ENCODE measurements at places on chromosomes 6 and 20. TPM values are rescaled to one million over a fixed set of nuclear protein-coding genes. Genes with fewer than 3 reads are reported as not detected.

DNA sequence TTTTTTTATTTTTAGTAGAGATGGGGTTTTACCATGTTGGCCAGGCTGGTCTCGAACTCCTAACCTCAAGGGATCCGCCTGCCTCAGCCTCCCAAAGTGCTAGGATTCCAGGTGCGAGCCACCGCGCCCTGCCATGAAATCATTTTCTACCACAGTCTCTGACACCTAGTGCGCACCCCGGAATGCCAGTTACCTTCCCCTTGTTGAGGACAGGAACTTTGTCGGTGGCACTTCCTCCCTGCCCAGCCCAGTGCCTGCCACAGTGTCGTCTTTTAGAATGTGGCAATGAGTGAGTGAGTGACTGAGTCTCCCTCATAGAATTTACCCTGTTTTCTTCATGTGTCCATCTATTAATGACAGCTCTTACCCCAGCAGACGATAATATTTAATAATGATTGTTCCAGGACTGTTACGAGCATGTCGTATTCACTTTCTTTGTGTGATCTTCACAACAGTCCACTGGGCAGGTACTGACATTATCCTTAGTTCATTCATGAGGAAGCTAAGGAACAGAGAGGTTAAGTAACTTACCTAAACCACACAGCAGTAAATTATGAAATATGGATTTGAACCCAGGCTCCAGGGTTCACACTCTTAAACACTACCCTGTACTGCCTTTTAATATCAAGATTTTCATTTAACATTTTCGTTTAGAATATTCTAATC lies 1.8 kb downstream of the OSBPL2 start:
- no peak for DNase-seq

FRK gene
- total RNA-seq: 2.5 TPM

- no peak for DNase-seq
Measured at GRCh38 chr20:25984933-25985332, 288.3 kb upstream of the ZNF337 start.

DNA sequence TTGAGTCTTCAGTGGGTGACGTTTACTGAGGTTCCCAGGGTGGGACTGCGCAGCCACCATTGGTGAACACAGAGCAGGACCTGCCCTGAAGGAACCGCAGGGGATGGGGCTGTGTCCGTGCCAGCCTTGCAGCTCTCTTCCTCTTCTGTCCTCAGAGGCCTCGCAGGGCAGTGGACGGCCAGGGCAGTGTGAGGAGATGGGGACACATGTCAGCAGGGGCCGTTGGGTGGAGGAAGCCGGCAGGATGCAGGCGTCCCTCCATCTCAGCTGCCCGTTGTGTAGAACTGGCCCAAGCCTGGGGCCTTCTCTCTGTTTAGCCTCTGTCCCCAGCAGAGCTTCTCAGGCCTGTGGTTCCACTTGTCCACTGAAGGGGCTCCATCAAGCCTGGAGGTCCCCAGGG lies 53.6 kb upstream of the SMOC2 start:
- no peak for DNase-seq

DNA sequence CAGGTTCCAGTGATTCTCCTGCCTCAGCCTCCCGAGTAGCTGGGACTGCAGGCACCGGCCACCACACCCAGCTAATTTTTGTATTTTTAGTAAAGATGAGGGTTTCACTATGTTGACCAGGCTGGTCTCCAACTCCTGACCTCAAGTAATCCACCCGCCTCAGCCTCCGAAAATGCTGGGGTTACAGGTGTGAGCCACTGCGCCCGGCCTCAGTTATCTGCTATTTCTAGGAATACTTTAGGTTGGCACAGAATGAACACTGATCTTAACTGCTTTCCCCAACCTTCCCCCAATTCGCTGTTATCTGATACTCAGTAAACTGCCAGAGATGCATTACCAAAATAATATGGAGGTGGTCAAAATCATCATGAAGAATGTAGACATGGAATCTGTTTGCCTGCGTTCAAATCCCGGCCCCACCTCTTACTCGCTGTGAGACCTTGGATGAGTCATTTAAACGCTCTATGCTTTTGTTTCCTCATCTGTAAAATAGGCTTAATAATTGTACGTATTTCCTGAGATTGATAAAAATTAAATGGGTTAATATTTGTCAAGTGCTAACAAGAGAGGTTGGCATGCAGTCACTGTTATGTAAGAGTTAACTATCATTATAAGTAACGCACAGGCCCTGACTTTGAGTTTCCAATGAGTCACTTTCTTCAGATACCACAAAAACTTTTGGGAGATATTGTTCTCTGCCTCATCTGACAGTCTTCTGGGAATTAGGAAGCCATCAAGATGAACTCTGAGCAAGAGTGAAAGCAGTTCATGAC lies 44.5 kb upstream of the NCOA3 start:
- peak; percentile 76 for DNase-seq

DNA sequence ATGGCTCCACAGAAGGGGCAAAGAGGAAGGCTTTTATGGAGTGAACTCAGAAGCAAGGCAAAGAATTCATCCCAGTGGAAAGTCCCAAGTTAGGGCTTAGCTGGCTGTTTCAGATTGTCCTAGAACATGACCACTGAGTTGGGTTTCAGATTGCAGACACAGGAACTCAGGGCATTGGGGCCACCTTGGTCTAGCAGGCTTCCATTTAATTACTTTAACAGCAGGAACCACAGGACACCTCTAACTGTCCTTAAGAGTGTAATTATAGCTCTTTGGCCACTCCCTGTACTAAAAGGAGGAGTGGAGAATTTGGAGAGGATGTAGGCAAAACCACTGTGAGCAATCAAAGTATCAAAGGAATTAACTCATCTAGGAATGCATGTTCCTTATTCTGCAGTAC lies 150.6 kb upstream of the AGPAT4 start:
- no peak for DNase-seq

DNA sequence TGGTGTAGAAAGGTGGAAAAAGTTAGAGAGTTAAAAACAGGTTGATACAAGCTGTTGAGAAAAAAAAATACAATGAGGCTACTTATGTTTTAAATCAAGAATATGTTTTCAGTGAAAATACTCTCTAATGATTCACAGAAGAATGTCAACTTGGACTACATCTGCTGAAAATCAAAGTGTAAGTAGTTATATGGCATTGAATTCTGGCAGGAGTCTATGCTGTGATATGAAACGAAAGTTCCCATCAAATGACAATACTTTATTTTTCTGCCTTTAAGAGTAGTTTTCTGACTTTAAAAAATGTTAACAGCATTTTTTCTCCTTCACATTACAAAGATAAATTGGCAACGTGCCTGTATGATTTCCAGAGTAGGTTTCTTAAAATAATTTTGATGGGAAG lies 158.3 kb downstream of the EYA4 start:
- no peak for DNase-seq

TRIM10 gene
- total RNA-seq: not detected

DNA sequence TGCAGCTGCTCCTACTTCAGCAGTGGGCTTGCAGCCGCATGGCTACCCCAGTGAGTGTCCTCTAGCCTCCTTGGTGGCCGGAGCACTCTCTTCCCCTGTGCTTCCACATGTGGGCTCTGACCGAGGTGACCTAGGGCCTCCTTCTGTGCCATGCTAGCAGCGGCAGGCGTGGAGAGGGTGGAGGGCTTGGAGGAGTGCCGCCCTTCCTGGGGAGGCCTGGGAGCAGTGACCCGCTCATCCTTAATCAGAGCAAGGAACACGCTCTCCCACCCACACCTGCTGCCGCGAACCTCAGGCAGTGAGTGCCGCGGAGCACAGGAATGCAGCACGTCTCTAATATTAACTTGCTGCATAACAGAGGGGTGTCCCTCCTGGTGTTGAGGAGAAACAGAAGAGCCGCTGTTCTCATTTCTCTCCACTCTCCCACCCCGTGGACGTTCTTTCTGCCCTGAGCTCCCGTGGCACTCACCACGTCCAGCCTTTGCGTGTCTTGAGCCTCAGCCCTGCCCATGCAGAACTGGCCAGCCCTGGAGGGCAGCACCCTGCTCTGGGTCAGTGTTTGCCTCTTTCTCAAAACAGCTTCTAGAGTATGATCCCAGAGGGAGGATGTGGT lies 31.9 kb downstream of the DUSP22 start:
- no peak for DNase-seq

DNA sequence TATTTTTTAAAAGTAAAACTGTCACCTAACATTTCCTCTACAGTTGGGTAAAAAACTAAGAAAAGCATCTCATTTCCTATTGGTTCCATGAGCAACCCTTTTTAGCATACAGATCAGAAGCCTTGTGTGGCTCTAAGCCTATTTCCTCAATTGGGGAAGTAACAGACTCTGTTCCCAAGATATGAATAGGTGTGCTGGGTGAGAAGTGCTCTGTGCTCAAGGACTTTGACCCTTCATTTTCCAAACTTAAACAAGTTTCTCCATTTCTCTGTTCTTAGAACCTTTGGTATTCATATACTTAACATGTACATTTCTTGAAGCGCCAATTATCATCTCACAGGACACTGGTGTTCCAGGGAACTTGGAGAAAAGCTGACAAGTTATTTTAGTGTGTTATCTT lies 24.1 kb downstream of the CARMIL1 start:
- no peak for DNase-seq

TFAP2A gene
- total RNA-seq: 37.0 TPM

DNA sequence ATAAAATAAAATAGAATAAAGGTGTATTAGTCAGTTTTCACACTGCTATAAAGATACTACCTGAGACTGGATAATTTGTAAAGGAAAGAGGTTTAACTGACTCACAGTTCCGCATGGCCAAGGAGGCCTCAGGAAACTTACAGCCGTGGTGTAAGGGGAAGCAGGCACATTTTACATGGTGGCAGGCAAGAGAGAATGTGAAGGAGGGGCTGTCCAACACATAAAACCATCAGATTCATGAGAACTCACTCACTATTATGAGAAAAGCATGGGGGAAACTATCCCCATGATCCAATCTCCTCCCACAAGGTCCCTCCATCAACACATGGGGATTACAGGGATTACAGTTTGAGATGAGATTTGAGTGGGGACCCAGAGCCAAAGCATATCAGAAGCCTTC lies 41.1 kb upstream of the BCAS1 start:
- DNase-seq: no peak

DNA sequence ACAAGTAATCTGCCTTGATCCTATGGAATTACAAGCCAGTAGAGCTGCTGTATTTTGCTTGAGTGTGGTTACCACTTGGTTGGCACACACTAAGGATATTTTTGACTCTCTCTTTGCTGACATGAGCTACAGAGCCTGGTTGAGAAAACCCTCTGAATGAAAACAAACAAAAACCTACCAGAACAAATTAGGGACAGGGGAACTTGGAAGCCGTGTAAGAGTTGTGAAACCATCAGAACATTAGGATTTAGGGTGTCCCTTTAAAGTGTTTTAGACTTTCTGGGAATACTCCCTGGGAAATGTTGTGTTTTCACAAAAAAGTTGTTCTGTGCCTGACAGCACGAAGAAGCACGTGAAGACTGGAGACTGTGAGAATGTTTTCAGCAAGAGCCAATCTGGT lies 20.5 kb upstream of the PDE7B start:
- DNase-seq: no peak

AFG1L gene
- total RNA-seq: 4.7 TPM

DNA sequence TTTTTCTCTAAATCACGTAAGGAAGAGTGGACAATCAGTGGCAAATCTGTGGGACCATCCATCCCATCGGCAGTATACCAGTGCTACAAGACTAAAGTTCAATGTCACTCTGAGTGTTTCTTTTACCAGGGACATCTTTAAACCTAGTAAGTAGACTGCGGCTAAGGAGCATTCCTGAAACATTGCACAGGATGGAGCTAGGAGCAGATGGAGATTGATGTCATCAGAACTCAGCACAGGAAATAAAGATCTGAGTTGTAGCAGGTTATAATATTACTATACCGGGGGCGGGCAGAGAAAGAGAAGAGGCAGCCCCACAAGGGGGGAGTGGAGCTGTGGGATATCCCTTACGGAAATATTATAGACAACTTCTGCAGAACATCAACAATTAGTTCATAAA lies 162.1 kb downstream of the MTFR2 start:
- DNase-seq: no peak

SIRPB1 gene
- 1.1 TPM for total RNA-seq

- DNase-seq: no peak
Measured at GRCh38 chr6:155270561-155271091, 6.8 kb downstream of the CLDN20 start.

RIMS4 gene
- not detected for total RNA-seq
